ENCODE measurements at places on chromosomes 1 and 21. TPM values are rescaled to one million over a fixed set of nuclear protein-coding genes. Genes with fewer than 3 reads are reported as not detected.

Gene HORMAD1
- not detected for total RNA-seq

Gene SPRR2B
- not detected for total RNA-seq

Gene RAB29
- total RNA-seq = 25.2 TPM

DNA sequence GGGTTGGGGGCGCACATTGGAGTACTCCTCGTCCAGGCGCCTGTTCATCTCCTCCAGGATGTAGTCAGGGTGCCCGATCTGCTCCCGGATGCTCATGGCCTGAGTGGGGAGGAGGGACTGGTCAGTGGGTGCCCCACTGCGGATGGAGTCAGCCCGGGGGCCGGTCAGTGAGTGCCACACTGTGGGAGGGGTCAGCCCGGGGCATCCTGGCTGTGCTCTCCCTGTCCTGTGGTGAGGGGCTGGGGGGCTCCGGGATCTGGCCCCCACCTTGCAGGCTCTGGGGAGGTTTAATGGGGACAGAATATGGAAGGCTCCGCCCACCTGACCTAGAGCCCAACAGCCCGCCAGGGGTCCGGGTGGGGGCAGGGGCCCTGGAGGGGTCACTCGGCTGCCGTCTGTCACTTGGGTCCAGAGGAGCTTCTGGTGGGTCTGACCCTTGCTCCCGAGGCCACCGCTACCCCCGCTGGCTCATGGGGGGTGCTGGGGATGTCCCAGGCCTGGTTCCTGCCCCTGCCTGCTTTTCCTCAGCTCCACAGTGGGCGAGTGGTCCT lies 8.8 kb downstream of the PRXL2B start:
- no peak for DNase-seq

DNA sequence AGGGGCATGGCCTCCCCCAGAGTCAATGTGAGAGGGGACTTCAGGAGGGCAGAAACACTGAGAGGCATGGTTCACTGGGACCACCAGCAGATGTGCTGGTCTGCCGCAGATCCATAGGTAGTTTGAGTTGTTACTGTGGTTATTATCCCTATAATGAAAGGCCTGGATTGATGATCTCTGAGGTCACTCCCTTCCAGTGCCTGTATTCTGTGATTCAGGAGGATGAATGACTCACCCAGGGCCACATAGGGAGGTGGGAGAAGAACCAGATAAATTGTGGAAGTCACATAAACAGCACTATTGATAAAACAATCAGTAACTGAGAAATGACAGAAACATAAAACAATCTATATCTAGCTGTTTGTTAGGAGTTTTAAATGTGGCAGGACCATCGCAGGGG lies 22.7 kb upstream of the ACTL8 start:
- DNase-seq = peak; percentile 39

GRCh38 chr1:234111458-234112142 lies 207.1 kb downstream of the SLC35F3 start:
- no peak for DNase-seq

- DNase-seq = no peak
Measured at GRCh38 chr1:175171036-175171913, 21.3 kb downstream of the KIAA0040 start.

GRCh38 chr1:171715813-171716251 lies 26.0 kb downstream of the VAMP4 start:
- DNase-seq = no peak

DNA sequence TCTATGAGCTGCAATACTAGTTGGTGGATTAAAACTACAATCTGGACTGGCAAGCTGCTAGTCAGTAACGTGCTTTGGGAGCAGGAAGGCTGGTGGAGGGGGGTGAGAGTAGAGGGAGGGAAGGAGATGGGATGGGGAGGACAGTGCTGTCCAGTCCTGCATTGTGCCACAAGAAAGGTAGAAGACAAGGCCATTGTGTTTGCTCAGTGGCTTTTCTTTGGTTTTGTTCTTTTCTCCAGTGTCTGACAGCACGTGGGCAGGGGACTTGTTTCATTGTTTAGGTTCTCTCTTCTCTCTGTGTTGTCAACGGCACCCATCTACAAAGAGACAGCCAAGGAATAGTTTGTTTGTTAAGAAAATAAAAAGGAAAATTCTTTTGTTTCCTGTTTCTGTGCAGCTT lies 362.8 kb upstream of the PLXNA2 start:
- DNase-seq = no peak
